ENCODE measurements at places on chromosomes 6 and 20.
A peak's percentile ranks its signal among the peaks of the same experiment; 100 is the strongest.

DNA sequence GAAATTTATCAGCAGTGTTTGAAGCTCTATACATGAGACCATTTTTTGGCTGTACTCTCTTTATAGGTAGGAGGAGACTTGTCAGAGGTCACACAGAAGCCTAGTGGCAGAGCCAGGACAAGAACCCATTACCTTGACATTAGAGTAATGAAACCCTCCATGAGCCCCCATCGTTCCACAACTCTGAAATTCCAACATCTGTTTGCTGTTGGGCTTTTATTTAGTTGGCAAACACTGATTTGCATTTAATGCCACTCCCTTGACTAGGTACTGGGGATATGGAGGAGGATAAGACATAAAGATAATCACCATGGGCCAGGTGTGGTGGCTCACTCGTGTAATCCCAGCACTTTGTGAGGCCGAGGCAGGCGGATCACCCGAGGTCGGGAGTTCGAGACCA is 1.6 kb downstream of the GSS start:
- no peak for DNase-seq

- no peak for DNase-seq
Measured at GRCh38 chr6:144181639-144182038, 31.3 kb downstream of the STX11 start.

GRCh38 chr6:158468666-158469065 is 91.2 kb upstream of the TMEM181 start:
- no peak for DNase-seq

- no peak for DNase-seq
Measured at GRCh38 chr20:57868310-57868709, 158.5 kb upstream of the PMEPA1 start.

GRCh38 chr6:84514089-84514971 is 250.1 kb downstream of the TBX18 start:
- DNase-seq = no peak

GRCh38 chr6:42193491-42193894 is 1.3 kb downstream of the GUCA1B start:
- DNase-seq = no peak

- no peak for DNase-seq
Measured at GRCh38 chr6:98039904-98040607, 757.0 kb upstream of the MMS22L start.

- DNase-seq = no peak
Measured at GRCh38 chr20:53834062-53834442, 236.3 kb downstream of the BCAS1 start.

- DNase-seq = no peak
Measured at GRCh38 chr6:466564-466963, 75.0 kb downstream of the IRF4 start.

DNA sequence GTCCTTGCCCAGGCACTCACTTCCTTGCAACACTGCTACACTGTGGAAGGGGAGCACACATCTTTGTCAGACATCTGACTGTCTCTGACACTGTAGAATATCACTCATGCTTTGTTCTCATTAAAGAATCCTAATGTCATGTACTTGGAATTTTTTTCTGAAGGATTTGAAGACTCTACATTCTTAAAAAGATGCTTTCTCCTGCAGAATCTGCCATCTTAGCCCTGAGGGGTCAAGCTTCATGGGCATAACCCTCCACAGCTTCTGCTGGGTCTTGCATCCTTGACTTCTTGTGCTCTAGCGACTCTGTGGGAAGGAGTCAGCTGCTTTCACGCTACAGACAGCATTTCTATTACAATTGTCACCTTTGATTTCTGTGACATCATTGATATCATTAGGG is 417.2 kb downstream of the QKI start:
- no peak for DNase-seq

- no peak for DNase-seq
Measured at GRCh38 chr6:25122001-25122400, 157.2 kb upstream of the CARMIL1 start.

DNA sequence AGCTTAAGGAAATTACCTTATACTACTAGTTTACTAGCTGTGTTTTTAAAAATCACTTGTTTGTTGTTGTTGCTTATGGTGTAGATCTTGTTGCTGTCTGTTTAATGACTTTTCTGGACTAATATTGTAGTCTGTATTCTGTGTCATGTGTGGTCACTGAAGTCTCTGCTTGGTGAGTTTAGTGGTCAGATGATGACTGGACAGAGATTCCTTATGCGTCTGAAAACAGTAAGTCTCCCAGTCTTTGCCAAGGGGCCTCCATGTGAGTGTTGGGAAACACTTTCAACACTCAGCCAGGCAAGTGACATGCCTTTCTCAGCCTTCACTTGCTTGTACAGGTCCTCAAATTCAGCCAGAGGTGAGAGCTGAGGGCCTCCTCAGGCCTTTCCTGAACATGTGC is 256.9 kb upstream of the RNF24 start:
- DNase-seq = no peak

DNA sequence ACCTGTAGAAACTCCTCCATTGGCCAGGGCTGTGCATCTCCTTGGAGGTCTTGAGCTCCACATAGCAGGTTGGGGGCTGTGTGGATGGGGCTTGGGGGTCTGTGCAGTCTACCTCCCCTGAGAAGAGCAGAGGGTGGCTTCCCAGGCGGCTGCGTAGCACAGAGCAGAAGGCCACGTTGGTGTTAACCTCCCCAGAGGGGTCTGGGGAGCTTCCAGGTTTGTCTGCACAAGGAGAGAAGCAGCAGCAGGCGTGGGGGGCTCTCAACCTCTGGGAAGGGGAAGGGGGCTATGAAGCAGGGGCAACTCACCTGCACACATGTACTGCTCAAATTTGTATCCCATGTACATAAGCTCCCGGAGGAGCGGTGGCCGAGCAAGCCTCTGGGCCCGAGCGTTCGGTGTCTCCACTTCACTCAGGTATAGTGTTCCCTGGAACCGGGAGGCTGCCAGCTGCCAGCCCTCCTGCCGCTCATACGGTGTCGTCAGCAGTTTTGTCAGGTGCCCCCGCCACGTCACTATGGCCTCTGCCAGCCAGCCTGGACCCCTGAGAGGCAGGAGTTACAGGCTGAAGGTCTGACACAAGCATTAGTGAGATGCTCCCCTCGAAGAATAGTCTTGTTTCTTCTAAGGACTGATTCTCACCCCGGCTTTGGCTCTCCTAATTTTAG is 1.2 kb downstream of the DXO start:
- no peak for DNase-seq

DNA sequence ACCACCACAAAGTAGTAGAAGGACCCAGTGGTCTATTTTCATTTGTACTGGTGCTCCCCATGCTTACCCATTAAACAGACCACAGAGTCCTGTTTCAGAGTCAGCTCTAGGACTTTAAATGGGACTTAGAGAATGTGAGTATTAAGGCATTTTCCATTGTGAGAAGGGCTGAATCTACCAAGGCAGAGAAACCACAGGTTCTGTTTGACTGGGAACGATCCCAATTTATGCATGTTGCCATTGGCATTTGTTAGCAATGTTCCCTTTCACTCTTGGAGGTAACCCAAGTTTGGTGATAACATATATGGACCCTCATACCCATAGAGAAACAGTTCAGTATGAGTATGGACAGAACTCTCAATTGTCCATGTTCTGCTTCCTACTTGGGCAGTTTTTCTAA is 672.8 kb downstream of the KIF16B start:
- DNase-seq = no peak

DNA sequence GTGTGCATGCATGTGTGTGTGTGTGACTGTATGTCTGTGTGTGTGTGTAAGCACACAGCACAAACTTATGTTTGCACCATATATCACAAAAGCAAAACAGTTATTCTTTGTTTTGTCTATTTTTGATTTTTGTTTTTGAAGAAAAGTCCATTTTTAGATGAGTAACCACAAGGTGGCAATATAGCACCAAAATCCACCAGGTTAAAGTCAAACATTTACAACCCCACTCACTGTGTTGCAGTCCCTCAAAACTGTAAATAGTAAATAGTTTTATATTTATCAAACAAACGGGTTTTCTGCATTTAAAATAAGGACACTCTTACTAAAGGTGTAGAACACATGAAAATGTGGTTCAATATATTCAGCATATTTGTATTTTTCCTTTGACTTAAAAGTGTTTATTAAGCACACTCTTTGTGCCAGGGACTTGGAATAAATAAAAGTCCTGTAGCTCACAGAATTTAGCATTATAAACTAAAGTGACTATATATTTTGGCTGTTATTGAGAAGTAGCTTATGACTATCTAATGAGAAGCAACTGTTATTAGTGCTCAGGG is 118.5 kb downstream of the GFRAL start:
- no peak for DNase-seq

DNA sequence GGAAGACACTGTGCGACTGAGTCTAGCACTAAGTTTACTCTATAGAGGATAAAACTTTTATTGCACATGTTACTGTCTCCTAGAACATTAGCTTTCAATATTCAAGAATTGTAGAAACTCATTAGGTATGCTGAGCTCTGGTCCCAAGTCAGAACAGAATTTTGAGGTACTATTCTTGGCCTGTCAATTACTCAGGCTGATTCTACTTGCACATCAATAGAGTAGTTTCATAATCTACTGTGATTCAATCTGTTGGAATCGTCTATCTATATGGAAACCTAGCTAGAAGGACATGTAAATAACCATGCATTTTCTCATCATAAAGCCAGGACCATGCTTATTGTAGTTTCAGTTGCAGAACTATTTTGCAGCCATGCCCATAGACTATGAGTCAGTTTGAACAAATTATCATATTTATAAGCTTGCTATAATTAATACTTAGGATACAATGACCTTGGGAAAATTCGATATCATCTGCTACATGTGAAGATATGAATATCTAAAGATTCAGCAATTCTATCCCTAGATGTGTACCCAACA is 41.6 kb downstream of the FLRT3 start:
- DNase-seq = no peak

- no peak for DNase-seq
Measured at GRCh38 chr20:1144401-1145172, 26.2 kb downstream of the PSMF1 start.

GRCh38 chr6:143555582-143555981 is 44.1 kb upstream of the FUCA2 start:
- no peak for DNase-seq

DNA sequence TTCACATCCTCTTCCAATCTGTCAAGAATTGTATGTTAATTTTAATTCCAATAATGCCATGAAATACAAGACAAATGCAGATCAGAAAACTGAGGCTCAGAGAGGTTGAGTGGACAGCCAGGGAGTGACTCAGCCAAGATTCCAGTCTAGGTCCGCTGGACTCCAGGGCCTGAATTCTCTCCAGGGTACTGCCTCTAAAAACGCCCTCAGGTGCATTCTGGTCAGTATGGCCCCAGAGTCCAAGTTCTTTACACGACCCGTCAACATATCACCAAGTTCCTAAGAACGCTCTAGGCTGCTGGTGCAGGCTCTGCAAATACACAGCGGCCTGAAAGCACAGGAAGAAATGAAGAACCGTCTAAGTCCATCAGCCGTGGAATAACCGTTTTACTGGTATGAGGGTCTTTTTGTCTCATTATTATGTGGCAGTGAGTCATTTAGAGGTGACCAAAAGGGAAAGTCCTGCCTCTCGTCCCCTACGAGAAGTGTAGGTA is 709 bp upstream of the ASXL1 start:
- DNase-seq = peak; percentile 41

DNA sequence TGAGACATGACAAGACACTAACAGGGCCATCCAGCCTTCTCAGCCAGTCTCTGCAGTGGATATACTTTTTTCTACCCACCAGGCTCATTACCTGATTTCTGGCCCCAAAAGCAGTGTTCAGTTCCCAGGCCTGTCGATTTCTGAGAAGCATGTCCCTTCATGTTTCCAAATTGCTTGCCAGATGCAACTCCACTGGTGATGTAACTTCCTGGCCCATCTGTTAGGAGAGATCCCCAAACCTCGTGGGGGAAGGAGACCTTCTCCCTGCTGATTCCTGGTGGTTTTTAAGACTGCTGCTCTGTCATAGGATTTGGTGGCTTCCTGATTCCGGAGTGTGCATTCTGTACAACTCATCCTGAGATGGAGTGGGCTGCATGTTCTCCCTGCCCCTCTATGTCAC is 31.6 kb upstream of the MRPS10 start:
- DNase-seq = no peak

GRCh38 chr6:163712566-163712961 is 298.0 kb downstream of the QKI start:
- no peak for DNase-seq

DNA sequence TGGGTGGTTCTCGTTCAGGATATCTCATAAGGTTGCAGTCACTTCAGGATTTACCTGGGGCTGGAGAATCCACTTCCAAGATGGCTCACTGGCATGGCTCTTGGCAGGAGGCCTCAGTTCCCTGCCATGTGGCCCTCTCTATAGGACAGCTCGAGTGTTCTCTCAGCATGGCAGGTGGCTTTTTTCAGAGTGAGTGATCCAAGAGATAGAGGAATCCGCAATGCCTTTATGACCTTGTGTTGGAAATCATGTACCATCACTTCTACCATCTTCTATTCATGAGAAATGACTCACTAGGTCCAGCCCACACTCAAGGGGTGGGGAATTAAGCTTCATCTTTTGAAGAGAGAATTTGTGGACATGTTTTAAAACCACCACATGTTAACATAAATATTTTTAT is 37.8 kb downstream of the PPP1R16B start:
- no peak for DNase-seq

GRCh38 chr20:63452341-63452740 is 20.1 kb downstream of the KCNQ2 start:
- DNase-seq = no peak

- no peak for DNase-seq
Measured at GRCh38 chr6:144935661-144936060, 650.5 kb downstream of the UTRN start.

DNA sequence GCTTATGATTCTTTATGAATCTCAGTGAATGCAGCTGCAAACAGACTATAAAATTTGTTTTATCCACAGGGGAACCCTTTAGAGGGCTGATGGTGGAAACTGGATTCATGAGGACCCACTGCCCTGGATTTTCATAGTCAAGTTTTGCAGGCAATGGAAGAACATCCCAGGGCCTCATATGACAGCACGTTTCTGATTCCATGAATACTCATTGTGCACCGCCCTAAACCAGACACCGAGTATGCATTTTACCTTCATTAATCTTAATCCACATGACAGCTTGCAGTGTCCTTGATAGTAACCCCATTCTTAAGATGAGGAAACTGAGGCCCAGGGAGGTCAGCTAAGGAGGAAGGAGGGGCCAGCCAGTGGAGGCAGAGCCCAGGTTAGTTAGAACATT is 270.4 kb downstream of the PREX1 start:
- no peak for DNase-seq

- no peak for DNase-seq
Measured at GRCh38 chr20:23679133-23680092, 9.4 kb downstream of the CST4 start.

All from activated naive CD4-positive, alpha-beta T cell treated with anti-CD3 and anti-CD28 coated beads, Interleukin-2, amount 10 ng/mL, durations not matched to agents 7 days and 5 days (primary cell).